Fibroblast of pulmonary artery (primary cell): ENCODE measurements at places on chromosomes 7 and 10.

DNA sequence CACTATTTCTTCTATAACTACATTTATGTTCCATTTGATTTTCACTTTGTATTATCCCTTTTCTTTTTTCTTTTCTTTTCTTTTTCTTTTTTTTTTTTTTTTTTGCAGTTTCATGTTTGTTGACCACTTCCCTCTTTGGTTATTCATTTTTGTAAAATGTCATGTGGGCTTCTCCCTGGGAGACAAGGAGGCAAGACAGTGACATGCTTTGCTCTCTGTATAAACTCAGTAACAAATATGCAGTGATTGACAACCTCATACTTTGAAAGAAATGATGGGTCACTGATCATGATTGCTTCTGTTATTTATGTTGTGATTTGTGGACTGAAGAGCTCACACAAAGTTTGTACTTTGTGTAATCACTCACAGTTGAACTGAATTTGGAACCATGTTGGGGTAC lies 90.2 kb upstream of the ABI1 start:
- no peak for DNase-seq

DNA sequence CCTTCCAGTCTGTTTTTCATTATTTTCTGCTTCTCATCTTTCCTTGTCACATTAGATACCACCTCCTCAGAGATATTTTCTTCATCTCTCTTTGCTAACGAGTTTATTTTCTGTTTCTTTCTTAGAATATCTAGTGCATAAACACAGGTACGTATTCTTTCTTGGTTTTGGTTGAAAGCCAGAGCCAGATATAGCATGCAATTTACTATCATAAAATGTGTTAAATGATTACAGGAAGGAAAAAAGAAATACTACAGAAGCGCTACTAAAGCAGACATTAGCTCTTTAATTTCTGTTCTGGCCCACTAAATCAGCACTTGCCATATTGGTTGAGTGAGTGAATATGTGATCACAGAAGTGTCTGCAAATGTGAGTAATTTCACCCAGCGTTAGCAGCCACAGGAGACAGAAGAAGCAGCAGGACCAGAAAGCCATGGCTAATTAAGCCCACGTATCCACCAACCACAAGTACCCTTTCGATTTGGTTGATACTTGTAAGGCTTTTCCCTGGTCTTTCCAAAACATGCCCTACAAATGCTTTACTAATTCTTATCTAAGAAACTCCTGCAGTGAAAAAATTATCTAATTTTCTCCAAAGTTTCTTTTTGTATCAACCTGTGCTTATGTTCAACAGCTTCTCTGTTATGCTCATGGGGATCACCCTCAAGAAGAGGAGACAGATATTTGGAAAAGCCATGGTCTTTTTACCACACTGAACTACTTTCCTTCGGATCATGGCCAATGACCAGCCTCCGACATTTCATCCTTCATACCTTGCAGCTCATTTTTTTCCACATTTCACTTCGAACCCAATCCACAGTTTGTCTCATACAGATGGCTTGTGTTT lies 23.1 kb upstream of the MACC1 start:
- no peak for DNase-seq

- DNase-seq, result no peak
These were observed 56.3 kb downstream of the PLXNA4 start for GRCh38 chr7:132519936-132520335.

GRCh38 chr10:62081341-62082270 lies 180.1 kb downstream of the ARID5B start:
- DNase-seq, result peak; percentile 47

GRCh38 chr10:22681783-22682183 lies 32.6 kb downstream of the PIP4K2A start:
- DNase-seq, result peak; percentile 87

DNA sequence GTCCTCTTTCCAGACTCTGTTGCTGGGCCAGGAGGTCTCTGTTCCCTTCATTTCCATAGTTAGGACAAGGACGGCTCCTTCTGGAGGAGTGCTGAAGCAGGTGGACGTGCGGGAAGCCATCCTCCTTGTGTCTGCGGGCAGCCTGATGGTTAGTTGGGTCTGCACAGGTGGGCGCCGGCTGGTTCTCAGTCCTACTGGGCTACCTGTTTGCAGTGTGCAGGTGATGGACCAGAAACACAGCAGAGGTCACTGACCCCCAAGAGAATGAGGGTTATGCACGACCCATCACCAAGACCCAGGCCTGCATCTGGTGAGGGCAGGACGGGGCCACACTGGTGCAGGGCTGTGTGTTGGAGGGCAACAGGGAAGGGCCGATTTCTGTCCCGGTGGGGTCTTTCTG lies 7.8 kb downstream of the RARRES2 start:
- DNase-seq, result no peak

DNA sequence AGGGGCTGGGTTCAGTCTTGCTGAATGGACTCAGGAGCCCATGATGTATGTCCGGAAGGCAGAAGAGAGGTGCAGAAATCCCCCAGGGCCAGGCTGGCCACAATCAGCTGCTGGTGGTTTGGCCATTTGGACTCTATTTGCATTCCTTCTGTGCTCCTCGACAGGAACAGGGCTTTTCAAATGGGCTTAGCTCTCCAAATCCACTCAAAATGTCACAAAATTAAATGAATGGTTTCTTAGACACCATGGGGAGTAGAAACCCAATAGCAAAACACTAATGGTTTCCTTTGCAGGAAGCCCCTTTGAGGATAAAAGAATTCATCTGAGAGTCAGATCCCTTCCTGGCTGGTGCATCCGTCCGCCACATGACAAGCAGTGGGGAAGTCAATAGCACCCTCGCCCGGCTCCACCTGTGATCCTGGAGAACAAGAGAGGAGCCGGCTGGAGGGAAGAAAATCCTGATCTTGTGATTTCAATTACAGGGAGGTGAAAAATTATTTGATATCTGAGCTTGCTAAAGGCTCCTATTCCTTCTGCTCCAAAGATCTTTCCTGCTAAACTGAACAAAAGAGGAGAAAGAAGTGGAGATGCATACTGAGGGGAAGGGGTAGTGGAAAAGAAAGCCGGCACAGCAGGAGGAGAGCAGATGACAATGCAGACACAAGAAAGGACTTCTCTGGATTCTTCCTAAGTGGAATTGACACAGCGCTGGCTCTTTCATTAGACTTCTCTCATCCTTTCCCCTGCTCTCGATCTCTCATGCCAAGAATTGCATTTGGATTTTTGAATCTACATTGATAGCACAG lies 190.7 kb downstream of the C7orf25 start:
- no peak for DNase-seq

DNA sequence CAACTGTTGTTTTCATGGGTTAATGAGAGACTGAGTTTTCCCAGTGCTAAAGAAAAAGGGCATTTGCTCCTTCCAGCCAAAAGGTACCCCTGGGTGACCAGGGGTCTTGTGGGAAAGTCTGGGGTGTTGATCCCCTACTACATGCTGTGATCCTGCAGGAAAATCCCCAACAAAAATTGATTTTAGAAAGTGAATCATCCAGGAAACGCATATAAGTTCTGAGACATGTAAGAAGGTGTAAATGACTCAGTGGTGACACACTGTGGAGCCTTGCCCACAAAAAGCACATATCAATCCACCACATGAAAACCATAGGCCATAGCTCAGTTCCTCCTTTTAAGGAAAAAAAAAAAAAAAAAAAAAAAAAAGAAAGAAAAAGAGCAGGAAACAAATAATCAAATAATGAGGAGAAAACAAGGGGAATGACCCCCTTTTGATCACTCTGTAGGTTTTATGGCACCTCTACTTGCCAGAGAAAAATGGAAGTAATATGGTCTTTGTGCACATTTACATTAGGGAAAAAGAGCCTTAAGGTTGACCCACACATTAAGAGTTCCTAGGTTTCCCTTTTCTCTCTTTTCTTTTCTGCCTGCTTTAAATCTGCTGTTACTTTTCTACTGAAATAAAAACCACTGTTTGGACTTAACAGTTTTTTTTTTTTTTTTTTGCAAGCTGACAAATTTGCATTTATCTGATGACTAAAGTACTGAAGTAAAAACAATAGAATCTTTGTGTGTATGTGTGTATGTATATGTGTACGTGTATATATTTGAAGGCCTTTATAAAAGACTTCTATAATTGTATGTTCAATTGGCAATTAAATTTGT lies 386.0 kb downstream of the KIF20B start:
- DNase-seq, result peak; percentile 57

DNA sequence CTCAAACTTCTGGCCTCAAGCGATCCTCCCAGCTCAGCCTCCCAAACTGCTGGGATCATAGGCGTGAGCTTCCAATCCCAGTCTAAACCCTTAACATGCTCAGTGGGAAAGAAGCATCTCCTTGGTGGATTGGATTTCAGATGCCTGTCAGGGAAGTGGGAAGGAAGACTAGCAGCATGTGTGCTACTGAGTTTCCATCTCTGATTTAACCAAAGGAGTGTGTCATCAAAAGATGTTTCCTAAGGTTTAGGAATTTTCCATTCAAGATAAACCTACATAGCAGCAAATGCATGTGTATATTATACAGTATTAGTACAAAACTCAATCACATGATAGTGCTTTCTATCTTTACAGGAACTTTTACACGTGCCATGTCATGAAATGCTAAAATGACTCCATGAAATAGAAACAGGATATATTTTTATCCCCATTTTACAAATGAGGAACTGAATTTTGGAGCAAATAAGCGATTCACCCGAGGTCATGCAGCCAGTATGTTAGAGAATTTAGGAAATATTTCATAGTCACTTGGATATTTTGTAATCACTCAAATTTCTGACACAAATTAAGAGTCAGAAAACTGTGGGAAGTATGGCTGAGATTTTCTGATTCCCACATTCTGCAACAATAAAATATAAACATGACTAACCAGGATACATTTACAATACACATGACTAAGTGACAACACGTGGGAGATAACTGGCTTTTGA lies 11.4 kb upstream of the TMEM26 start:
- peak; percentile 77 for DNase-seq

DNA sequence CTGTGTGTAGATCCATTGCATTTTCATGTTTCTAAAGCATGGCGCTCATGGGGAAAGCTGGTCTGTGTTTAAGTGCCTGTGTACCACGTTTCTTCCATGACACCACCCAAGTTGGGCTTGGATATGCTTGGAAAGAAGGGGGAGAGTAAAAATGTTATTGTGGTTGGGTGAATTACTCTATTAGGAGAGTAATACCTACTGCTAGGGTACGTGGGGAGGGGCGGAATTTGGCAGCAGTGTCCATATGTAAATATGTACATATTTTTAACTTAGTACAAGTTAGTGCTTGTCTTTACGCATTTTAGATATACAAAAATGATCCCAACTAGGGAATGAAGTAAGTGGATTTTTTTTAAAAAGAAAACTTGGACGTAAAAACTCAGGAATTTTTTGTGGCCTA lies 42.9 kb upstream of the SAMD8 start:
- no peak for DNase-seq

DNA sequence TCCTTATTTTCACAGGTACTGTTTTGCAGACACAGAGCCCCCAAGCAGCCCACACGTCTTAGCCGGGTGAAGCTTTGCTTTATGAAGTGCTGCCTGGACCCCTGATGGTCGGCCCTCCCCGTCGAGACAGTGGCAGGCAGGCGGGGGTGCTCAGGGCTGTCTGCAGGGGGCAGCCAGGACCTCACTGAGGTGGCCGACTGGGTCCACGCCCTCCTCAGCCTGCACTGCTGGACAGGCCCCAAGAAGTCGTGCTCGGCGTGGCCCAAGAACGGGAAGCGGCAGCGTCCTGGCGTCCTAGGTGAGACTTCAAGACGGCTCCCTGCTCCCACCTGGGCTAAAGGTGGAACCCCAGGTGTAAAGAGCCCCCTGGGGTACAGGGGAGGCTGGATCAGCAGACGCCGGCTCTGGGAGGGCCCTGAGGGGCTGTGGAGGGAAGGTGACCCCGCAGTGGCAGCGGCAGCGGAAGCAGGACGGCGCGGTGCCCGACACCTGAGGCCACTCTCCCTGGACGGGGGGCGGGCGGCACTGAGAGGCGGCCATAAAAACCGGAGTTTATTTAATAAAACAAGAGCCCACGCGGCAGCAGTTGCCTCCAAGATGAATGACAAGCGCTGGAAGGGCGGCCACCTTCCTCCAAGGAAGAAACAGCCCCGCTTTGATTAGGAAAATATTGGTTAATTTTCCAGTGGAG lies 179.4 kb downstream of the ELFN1 start:
- no peak for DNase-seq

DNA sequence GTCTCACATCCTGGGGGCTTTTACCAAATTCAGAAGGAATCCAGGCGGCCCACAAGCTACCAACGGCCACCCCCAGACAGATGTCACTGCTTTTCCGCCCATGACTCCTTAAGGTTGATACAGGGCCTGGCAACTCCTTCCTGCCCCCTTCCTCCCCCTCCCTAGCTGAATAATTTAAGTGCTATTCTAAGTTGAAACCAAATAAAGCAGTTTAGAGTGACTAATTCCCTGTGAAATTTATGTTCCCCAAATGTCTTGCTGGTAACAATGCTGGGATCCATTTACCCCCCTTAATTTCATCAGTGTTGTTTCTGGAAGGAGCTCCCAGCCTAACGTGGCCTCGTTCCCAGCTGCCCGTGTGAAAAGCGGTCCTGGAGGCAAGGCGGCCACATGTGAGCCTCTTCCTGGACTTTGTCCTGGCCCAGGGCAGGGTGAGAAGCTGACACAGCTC lies 109.6 kb downstream of the TMEM130 start:
- DNase-seq, result no peak

DNA sequence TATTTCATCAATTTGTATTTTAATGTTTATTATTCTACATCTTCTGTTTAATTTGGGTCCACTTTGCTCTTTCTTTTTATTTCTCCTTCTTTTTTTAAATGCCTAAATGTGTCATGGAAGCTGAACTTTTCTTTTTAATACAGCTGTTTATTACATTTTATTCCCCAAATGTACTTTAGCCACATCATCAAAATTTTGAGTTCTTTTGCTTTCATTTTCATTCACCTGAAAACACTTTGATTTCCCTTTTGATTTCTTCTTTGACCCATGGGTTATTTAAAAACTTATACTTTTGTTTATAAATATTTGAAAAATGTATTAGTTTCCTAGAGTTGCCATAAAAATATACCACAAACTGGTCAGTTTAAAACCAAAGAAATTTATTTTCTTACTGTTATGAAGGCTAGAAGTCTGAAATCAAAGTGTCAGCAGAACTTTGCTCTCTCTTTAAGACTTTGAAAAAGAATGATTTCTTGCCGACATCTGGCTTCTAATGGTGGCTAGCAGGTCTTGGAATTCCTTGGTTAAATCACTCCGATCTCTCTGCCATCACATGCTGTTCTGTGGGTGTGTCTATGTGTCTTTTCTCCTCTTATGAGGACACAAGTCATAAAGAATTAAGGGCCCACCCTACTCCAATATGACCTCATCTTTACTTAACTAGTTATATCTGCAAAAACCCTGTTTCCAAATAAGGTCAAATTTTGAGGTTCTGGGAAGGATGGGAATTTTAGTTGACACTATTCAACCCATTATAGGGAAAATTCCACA lies 225.5 kb downstream of the ANKRD7 start:
- DNase-seq, result no peak

GRCh38 chr7:70790215-70791073 lies 341.5 kb upstream of the GALNT17 start:
- no peak for DNase-seq

GRCh38 chr10:132492323-132493025 lies 45.1 kb upstream of the INPP5A start:
- no peak for DNase-seq

- no peak for DNase-seq
These were observed 11.9 kb downstream of the TWIST1 start for GRCh38 chr7:19105546-19105945.
